ENCODE measurements at places on chromosomes 2 and 18. TPM values are rescaled to one million over a fixed set of nuclear protein-coding genes. Genes with fewer than 3 reads are reported as not detected.

PXDN gene
- 34.4 TPM for total RNA-seq

MTCL1 gene
- 87.9 TPM for total RNA-seq

AMER3 gene
- total RNA-seq: 0.33 TPM

C2orf78 gene
- not detected for total RNA-seq

ITGB6 gene
- not detected for total RNA-seq
